ENCODE measurements at places on chromosomes 5 and 9. TPM values are rescaled to one million over a fixed set of nuclear protein-coding genes. Genes with fewer than 3 reads are reported as not detected.

The THBS4 gene
- total RNA-seq, result 153 TPM

The IL9 gene
- not detected for total RNA-seq

The PRUNE2 gene
- 23.4 TPM for total RNA-seq

The FAM153A gene
- total RNA-seq, result 6.1 TPM

The CEP120 gene
- total RNA-seq, result 31.5 TPM

All from tibial nerve (tissue), 4 donors.